ENCODE measurements at places on chromosomes 11 and 22.

GRCh38 chr22:30731658-30732057 is 37.0 kb downstream of the OSBP2 start:
- no peak for DNase-seq

GRCh38 chr11:45805305-45806071 is 539 bp downstream of the SLC35C1 start:
- DNase-seq, result no peak

- no peak for DNase-seq
Measured at GRCh38 chr11:86703987-86704386, 31.6 kb upstream of the ME3 start.

- no peak for DNase-seq
Measured at GRCh38 chr11:124943254-124943616, 7.4 kb upstream of the HEPACAM start.

GRCh38 chr11:84384731-84385130 is 1098.6 kb upstream of the CCDC90B start:
- DNase-seq, result peak; percentile 33

- no peak for DNase-seq
Measured at GRCh38 chr11:114090225-114090910, 30.9 kb downstream of the ZBTB16 start.
